CD4-positive, alpha-beta T cell treated with Interleukin-10 for 1 hour (primary cell): ENCODE measurements at places on chromosomes 4 and X.

DNA sequence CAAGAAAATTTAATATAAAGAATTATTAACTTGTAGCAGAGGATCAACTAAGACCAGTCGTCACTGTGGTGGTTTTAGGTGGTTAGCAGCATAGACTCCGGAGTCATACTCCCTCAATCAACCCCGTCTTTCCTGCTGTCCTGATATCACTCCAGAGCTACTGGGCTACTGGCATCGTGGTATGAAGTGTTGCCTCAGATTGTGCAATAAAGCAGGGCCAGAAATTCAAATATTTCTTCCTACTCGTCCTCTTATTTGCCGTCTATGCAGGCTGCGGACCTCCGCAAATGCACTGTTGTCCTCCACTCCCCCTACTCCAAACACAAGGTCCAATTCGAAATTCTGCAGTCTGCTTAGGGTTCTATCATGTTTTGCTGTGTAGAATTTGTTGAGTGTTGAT lies 1.2 kb upstream of the MAGEA10 start:
- DNase-seq = no peak

- no peak for DNase-seq
Measured at GRCh38 chr4:150510176-150510865, 71.6 kb upstream of the MAB21L2 start.

- no peak for DNase-seq
Measured at GRCh38 chrX:30039768-30040167, 175.6 kb upstream of the MAGEB2 start.

- DNase-seq = no peak
Measured at GRCh38 chr4:139188648-139189416, 11.8 kb upstream of the ELF2 start.

DNA sequence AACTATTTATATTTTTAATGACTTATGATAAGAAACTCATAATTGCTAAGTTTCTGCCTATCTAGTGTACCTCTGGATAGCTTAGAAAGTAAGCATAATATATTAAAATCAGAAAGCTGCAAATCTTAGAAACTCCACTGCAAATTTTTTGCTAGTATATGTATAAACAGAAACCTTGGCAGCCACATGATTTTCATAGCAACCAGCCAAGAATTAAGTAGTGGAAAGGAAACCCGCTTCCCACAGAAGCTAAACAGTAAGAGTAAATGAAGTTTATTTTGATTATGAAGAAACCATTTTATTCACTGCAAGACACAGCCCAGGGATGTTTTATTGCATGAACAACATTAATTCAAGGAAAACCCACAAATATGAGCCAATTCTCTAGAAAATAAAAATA lies 872.5 kb upstream of the ADGRL3 start:
- no peak for DNase-seq

GRCh38 chr4:25722964-25723363 lies 67.3 kb downstream of the SLC34A2 start:
- no peak for DNase-seq
